NCI-H2029 (cell line): ENCODE measurements at places on chromosomes 16 and 17.
A peak's percentile ranks its signal among the peaks of the same experiment; 100 is the strongest.

- DNase-seq: no peak
These were observed 193.6 kb downstream of the RPTOR start for GRCh38 chr17:80738020-80738808.

- DNase-seq: no peak
These were observed 16.8 kb downstream of the PDK2 start for GRCh38 chr17:50111673-50112655.

- no peak for DNase-seq
These were observed 6.8 kb downstream of the COTL1 start for GRCh38 chr16:84611041-84611440.

GRCh38 chr17:30093463-30094147, 23.0 kb upstream of the NSRP1 start:
- peak; percentile 24 for DNase-seq

DNA sequence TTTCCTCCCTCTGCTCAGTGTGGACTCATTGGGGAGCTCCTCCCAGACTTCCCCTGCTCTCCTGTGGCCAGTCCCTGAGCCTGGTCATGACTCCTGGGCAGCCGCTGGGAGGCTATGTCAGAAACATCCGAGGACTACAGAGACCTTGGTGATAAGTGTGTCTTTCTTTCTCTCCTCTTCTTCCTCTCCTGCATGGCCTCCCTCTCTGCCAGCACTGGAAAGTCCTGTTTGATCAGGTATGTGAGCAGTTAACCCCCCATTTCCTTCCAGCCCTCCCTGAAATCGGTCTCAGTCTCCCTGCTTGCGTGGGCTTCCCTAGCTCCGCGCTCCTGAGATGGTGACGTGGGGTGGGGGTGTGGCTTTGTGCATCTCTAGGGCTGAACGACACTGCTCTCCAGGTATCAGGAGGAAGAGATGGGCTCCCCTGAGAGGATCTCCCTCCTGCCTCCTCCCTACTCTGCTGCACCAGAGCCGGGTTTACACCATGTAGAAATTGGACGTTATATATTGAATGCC, 2.1 kb downstream of the RHBDL3 start:
- DNase-seq: no peak

- peak; percentile 28 for DNase-seq
These were observed 1.8 kb upstream of the SHISA9 start for GRCh38 chr16:12899529-12900143.

DNA sequence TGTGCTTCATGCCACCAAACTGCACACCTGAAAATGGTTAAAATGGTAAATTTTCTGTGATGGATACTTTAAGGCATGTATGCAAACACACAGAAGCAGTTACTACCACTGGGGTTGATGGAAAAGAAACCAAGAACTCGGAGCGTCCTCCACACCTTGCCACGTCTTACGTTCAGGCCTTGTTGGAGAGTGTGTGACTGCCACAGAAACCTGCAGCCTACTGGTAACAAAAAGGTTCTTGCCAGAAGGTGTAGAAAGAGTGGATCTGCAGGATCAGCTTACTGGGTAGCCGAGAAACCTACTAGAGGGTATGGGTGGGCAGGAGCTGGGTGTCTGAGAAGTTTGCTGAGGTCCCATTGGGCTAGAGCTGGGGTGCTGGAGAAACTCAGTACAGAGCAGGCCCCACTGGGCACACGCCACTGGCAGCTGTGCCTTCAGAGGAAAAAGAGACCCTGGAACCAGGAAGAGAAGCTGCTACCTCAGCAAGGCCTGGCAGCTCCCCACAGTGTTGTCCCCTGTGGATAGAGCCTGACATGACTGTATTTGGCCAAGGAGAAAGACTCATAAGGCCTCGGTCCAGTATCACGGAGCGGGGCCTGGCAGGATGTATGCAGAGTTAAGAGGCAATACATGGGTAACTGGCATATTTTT, 204.6 kb downstream of the SEC14L1 start:
- no peak for DNase-seq

DNA sequence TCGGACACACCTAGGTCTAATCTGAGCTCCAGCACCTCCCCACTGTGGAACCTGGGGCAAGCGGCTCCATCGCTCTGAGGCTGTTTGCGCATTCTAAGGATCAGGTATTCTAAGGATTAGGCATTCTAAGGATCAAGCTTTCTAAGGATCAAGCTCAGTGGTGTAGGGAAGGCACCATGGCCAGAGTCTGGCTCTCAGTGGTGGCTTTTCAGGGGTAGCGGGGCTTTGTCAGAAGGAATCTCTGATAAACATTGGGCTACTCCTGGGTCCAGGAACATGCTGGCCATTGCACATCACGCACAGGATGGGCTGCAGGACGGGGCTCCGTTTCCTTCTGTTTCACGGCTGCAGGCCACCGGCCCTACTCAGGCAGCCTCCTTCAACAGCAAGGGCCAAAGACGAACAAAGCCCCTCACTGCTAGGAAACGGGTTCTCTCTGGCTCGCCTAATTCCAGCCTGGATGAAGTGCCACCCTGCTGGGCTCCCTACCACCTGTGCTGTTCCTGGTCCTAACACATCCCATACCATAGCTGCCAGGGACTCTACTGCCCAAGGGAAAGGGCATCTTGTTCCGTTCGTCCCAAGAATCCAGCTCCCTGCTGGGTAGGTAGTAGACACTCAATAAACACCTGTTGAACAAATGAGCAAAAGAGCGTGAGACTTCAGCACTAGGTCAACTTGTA, 5.5 kb downstream of the C1QTNF1 start:
- DNase-seq: no peak

DNA sequence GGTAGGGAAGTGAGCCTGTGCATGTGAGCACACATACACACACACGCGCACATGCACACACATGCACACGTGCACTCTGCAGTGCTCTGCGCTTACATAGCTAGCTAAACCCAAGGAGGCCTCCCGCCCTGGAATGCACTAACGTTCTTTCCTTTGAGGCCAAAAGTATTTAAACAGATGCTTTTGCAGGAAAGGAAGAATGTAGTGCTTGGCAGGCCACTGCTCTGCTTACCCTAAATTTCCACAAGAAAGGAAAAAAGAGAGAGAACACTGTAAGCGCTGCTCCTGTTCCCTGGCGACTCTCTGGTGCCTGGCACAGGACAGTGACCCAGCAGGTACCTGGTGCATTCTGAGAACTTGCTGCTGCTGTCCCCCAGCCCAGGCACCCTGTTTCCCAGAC, 31.3 kb upstream of the MRPS23 start:
- no peak for DNase-seq

GRCh38 chr17:47731396-47731795, 1.6 kb upstream of the TBX21 start:
- no peak for DNase-seq

- DNase-seq: peak; percentile 0
These were observed 11.2 kb downstream of the SPNS3 start for GRCh38 chr17:4444782-4445473.

DNA sequence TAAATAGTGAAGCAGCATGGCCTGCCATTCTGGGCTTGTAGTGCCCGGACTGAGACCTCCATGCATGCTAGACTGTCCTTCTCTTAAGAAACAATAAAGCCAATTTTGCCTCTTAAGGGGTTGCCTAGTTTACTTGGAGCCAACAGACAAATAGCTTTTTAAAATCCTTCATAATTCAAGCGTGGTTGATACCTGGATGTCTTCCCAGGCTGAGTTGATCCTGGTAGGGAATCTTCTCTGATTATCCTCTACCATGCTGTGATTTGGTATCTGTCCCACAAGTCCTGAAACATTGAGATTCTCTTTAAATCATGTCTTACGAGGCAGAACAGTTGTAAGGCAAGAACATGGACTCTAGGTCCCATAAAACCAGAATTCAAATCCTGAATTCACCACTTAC, 359.6 kb upstream of the CCL2 start:
- no peak for DNase-seq
